ENCODE measurements at places on chromosomes 3 and 15. TPM values are rescaled to one million over a fixed set of nuclear protein-coding genes. Genes with fewer than 3 reads are reported as not detected.

DNA sequence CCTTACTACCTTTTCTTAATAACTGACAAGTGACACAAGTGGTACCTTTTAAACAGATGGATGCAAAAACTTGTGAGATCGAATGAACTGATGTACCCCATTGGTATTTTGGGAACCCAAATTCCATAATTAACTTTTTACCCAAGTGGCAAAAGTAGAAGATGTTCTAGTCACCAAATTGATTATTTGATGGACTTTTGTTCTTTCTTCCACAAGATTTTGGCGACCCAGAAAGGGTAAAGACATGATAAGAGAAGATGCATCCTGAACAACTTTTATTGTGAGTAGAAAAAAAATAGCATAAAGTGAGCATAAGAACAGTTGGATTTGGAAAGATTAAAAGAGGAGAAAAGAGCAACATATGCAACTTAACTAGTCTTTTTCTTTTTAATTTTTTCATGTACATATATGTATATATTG lies 159.5 kb downstream of the TIGIT start:
- no peaks in the 10 kb centered on the region for H3K36me3 ChIP-seq
- H3K4me3 ChIP-seq, result peak overlapping the region; percentile 57
- H3K27ac ChIP-seq, result peak overlapping the region; percentile 88
- H3K4me1 ChIP-seq, result no peaks in the 10 kb centered on the region
- DNase-seq, result no peak

- DNase-seq, result no peak
- no peak overlapping the region for H3K4me3 ChIP-seq
- peaks cover 99% of the 10 kb centered on the region for H3K4me1 ChIP-seq
- peak overlapping the region; percentile 81 for H3K27ac ChIP-seq
Observed at GRCh38 chr3:123342631-123343080, 106.2 kb downstream of the ADCY5 start.

DNA sequence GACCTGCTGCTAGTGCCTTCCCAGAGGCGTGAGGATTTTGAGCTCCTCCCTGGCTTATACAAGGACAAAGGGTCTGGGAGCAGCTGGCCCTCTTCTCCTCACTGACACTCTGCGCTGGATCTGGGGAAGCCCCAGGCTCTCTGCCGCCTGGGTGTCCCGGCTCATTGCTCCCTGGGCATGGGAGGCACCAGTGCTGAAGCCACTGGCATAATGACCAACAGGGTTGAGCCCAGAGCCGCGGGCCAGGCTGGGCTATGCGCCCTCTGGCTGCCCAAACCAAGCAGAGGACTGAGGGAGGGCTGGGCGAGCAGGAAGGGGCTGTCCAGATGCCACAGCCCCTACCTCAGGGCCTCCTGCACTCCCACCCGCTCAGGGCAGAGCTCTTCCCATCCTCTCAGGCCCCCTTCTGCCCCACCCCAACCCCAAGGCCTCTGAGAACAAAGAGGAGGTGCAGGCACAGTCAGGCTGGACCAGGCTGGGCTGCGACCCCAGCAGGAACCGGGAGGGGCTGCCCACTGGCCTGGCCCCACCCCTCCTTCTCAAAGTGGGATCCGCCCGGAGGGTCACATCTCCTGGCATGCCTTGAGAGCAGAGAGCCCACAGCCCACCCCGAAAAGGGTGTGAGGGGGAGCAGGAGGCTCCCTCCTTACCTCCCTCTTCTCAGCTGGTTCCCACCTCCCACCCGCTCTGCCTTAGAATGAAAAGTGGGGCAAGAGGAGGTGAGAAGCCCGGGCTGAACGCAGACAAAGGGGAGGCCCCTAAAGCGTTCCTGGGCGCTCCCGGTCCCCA lies 1.6 kb downstream of the LINGO1 start:
- peaks cover 31% of the 10 kb centered on the region for H3K27me3 ChIP-seq
- peak overlapping the region; percentile 59 for H3K4me3 ChIP-seq
- H3K4me1 ChIP-seq, result peaks cover 3% of the 10 kb centered on the region
- H3K36me3 ChIP-seq, result no peaks in the 10 kb centered on the region

DNA sequence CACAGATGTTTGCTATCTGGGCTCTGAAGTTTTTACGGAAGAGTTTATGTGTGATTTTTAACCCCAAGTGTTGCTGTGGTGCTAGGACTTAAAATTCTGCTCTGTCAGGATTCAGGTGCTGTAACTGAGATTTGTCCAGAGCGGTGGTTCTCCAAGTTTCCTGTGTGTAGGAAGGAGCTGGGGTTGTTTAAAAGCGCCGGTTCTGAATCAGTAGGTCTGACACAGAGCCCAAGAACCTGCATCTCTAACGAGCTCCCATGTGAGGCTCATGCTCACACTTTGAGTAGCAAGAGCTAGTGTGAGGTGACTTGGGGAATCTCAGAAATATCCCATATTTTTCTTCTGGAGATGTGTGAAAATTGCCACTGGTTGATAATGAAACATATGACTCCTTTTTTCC lies 325.5 kb downstream of the SATB1 start:
- DNase-seq, result no peak
- H3K4me1 ChIP-seq, result no peaks in the 10 kb centered on the region
- no peaks in the 10 kb centered on the region for H3K27me3 ChIP-seq
- H3K36me3 ChIP-seq, result no peaks in the 10 kb centered on the region
- no peak overlapping the region for H3K4me3 ChIP-seq

GRCh38 chr15:63582718-63583426 lies 14.3 kb upstream of the FBXL22 start:
- no peak overlapping the region for H3K4me3 ChIP-seq
- H3K27me3 ChIP-seq, result no peaks in the 10 kb centered on the region
- H3K4me1 ChIP-seq, result no peaks in the 10 kb centered on the region
- H3K27ac ChIP-seq, result no peak overlapping the region

GRCh38 chr15:63040954-63041353 lies 1.6 kb upstream of the TPM1 start:
- peaks cover 7% of the 10 kb centered on the region for H3K27me3 ChIP-seq
- H3K4me1 ChIP-seq, result no peaks in the 10 kb centered on the region
- H3K4me3 ChIP-seq, result peak overlapping the region; percentile 92

GRCh38 chr3:170144437-170144843 lies 37.1 kb downstream of the PHC3 start:
- H3K36me3 ChIP-seq, result peaks cover 76% of the 10 kb centered on the region
- no peak overlapping the region for H3K27ac ChIP-seq
- no peak for DNase-seq
- H3K27me3 ChIP-seq, result no peaks in the 10 kb centered on the region
- peaks cover 19% of the 10 kb centered on the region for H3K4me1 ChIP-seq
- H3K4me3 ChIP-seq, result no peak overlapping the region

DNA sequence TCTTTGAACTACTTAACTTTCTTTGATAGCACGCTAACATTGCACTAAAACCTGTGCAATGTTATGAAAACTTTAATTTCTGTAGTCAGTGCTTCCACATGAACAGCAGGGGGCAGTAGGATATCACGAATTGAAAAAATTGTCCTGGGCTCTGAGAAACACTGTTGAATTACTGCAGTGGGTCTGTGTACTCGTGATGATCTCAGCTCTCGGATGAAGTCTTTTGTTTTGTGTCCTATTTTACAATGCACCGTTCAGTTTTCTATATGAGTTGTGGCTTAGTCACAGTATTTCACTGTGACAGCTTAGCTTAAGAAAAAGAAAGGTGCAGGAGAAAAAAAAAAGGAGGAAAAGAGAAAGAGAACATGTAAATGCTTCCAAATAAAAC lies 141.3 kb upstream of the CCDC54 start:
- peaks cover 14% of the 10 kb centered on the region for H3K4me1 ChIP-seq
- peak overlapping the region; percentile 58 for H3K27ac ChIP-seq
- no peaks in the 10 kb centered on the region for H3K36me3 ChIP-seq
- no peak for DNase-seq

DNA sequence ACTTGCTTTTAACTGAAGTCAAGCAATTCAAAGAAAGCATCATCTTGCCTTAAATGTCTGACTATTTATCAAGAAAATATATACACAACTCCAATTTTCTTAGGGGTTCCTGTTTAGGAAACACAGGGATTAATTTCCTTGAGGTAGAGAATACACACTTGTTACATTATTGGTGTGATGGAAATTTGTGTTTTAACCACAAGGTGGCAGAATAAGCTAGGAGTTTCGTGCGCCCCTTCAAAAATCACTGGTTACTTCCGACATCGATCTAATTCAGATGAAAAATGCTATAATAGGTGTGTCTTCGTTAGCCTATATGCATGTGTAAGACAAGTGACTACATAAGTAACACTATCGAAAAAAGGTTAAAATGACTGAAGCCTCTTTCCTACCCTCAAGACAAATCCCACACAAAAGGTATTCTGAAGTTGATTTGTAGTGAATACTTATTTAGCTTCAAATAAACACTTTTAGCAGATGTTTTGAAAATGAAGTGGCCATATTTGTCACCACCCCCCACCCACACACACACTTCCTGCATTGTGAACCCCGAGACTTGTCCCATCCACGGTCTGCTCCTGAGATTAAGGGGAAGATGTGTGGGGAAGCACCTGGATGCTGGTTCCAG lies 246.5 kb downstream of the ROBO1 start:
- no peaks in the 10 kb centered on the region for H3K4me1 ChIP-seq
- no peak overlapping the region for H3K27ac ChIP-seq
- DNase-seq, result no peak
- no peaks in the 10 kb centered on the region for H3K36me3 ChIP-seq
- H3K27me3 ChIP-seq, result no peaks in the 10 kb centered on the region
- H3K4me3 ChIP-seq, result no peak overlapping the region

DNA sequence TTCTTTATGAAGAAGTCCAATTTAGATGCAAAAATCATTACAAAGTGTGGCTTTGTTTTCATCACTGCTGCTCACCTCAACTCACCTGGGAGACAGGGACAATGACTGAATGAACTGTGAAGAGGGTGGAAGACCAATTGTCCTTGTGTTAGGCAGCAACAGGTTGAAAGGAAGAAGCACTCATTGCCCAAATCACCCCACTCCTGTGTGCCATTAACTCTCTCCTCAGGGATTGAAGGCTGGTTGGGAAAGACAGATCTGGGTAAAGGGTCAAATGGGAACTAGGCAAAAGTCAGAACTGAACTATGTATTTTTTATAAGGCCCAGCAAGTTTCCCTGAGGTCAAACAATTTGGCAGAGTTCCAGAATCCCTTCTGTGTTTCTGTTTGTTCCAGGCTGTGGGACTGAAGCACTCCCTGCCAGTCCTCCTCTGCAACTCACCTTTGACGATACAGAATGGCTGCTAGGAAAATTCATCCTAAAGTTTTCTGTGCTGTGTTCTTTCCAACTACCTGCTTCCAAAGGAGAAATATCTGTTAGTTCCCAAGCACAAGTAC lies 68.6 kb upstream of the CCDC39 start:
- H3K36me3 ChIP-seq, result no peaks in the 10 kb centered on the region
- no peaks in the 10 kb centered on the region for H3K27me3 ChIP-seq
- H3K27ac ChIP-seq, result no peak overlapping the region
- no peaks in the 10 kb centered on the region for H3K4me1 ChIP-seq
- no peak for DNase-seq

- H3K4me1 ChIP-seq, result no peaks in the 10 kb centered on the region
- no peak overlapping the region for H3K27ac ChIP-seq
- no peaks in the 10 kb centered on the region for H3K27me3 ChIP-seq
Observed at GRCh38 chr3:109050591-109051167, 67.3 kb downstream of the MORC1 start.

DNA sequence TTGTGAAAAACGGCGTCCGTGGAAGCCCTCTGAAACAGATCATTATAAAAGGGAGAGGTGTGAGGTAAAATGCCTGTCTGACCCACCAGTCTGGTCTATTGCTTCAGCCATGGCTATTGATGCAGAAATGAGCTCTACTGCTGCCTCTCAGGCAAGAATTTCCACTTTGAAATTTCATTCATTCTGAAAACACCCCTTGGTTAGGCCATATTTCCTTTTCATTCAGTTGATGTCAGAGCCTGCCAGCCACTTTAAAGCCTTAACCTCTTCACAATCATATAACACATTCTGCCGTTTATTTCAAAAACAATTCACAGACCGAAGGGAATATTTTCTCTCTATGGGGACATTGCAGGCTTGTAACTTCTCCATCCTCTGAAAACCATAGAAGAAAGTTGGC lies 71.9 kb downstream of the FOXB1 start:
- H3K4me1 ChIP-seq, result no peaks in the 10 kb centered on the region
- no peaks in the 10 kb centered on the region for H3K36me3 ChIP-seq
- H3K27me3 ChIP-seq, result no peaks in the 10 kb centered on the region
- H3K4me3 ChIP-seq, result no peak overlapping the region
- H3K27ac ChIP-seq, result no peak overlapping the region

DNA sequence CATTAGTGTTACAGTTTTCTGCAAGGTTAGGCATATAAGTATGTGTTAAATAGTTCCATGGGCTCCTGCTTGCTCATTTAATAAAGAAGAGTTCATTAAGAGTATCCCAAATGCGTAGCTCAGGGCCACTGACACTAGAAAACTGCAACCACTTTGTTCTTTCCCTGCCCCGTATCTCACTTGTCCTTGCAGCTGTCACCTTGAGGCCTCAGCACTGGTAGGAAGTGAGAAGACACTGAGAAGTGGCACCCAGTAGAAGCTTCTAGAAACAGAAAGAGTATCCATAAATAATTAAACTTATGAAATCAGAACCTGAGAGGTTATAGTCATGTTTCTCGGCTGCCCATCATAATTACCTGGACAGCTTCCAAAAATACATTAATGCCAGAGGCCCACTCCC lies 266.0 kb downstream of the KCNMB2 start:
- no peak overlapping the region for H3K4me3 ChIP-seq
- no peaks in the 10 kb centered on the region for H3K4me1 ChIP-seq
- H3K36me3 ChIP-seq, result no peaks in the 10 kb centered on the region
- no peak overlapping the region for H3K27ac ChIP-seq
- no peak for DNase-seq

- DNase-seq, result no peak
- H3K4me1 ChIP-seq, result no peaks in the 10 kb centered on the region
- H3K36me3 ChIP-seq, result no peaks in the 10 kb centered on the region
Observed at GRCh38 chr3:186845756-186846155, 3.2 kb downstream of the ADIPOQ start.

DNA sequence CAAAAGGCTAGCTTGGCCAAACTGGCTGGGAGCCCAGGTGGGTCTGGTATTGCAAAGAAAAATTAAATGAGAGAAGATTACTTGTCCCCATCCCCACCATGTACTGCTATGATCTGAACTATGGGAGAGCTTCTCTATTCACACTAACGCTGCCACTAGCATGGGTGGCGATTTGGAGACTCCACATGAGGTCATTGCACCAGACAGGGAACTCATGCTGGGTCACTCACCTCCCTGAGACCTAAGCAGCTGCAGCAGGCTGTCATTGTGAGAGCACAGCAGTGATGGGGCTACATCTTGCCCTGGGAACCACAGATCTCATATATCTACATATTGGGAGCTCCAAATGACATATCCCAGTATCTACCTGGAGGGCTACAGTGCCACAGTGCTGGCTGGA lies 36.3 kb upstream of the NECTIN3 start:
- H3K4me3 ChIP-seq, result no peak overlapping the region
- DNase-seq, result no peak
- no peaks in the 10 kb centered on the region for H3K36me3 ChIP-seq
- no peaks in the 10 kb centered on the region for H3K4me1 ChIP-seq
- no peak overlapping the region for H3K27ac ChIP-seq

- no peak overlapping the region for H3K4me3 ChIP-seq
- H3K4me1 ChIP-seq, result no peaks in the 10 kb centered on the region
- no peak overlapping the region for H3K27ac ChIP-seq
- no peaks in the 10 kb centered on the region for H3K36me3 ChIP-seq
- H3K27me3 ChIP-seq, result no peaks in the 10 kb centered on the region
- DNase-seq, result no peak
Observed at GRCh38 chr3:31462050-31462569, 70.6 kb upstream of the STT3B start.

Gene CLRN1
- total RNA-seq, result not detected

Gene ALDH1L1
- 32.4 TPM for total RNA-seq

Gene VILL
- 3.2 TPM for total RNA-seq

Gene AADACL2
- not detected for total RNA-seq

Gene ALG1L2
- not detected for total RNA-seq

Gene IMPG2
- 0.17 TPM for total RNA-seq

Gene DPH6
- total RNA-seq, result 23.7 TPM

Gene ERICH6
- not detected for total RNA-seq

Gene ANKUB1
- not detected for total RNA-seq

Gene MESP2
- 0.21 TPM for total RNA-seq

Measured in heart right ventricle (tissue), 16 donors.